Activated gamma-delta T cell treated with anti-CD3 and anti-CD28 coated beads, Interleukin-2, amount 50 U/mL, for 16 hours (primary cell): ENCODE measurements at places on chromosomes 2 and 18.

DNA sequence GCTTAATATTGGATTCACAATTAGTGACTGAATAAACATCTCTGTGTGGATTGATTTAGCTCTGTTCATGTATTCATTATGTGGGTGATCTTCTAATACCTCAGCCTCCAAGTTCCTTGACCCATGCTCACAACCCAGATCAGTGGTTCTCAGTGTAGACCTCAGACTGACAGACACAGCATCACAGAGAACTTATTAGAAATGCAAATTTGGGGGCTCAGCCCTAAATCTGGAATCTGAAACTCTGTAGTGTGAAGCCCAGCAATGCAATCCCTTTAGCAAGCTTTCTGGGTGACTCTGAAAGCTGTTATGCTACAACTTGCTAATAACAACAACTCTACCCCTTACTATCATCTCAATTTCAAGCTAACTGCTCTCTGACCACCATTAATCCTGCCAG lies 273.1 kb upstream of the FANCL start:
- DNase-seq = no peak

GRCh38 chr2:60358476-60358875 lies 195.0 kb downstream of the BCL11A start:
- no peak for DNase-seq

DNA sequence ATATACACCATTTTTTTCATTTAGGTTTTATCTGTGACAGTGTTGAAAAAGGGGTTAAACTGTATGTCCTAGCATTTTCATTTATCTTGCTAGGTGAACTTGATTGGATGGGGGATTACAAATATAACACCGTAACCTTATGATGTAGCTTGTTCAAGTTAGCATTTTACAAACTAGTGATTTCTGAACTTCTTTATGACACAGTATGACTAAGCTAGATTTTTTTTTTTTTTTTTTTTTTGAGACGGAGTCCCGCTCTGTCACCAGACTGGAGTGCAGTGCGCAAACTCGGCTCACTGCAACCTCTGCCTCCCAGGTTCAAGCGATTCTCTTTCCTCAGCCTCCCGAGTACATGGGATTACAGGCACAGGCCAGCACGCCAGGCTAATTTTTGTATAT lies 47.1 kb downstream of the KCMF1 start:
- DNase-seq = no peak

DNA sequence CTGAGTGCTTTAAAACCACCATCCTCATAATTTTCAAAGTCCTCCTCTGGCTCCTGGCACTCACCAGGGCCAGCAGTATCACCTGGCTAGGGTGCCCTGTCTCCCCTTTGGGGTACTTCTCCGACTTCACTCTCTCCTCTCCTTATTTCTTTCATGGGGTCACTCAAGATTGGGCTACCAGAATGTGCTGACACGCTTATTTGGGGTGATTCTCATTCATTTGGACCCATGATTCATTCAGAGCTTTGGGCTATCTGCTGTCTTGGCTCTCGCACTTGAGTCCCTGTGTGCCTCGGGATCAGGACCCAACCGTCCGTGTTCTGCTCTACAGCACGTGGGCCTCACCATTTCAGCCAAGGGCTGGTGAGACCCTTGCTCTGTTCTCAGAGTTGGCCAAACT lies 70.1 kb upstream of the NEDD4L start:
- DNase-seq = no peak

DNA sequence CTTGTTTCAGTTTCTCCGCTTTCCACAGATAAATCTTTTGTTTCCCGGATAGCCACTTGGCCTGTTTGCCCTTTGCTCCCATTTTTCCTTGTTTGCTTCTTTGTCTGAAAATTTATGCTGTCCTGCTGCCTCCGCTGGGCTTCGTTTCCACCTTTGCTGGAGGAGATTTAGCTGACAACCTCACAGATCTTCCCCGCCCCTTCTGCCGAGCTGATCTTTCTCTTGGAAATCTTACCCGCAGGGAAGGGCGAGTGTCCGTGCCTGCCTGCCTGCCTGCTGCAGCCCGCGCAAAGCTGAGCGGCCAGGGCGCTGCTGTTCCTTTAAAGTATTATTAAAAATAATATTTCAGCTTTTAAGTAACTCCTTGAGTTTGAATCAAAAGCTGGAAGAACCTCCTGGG lies 1.4 kb upstream of the XRCC5 start:
- no peak for DNase-seq

DNA sequence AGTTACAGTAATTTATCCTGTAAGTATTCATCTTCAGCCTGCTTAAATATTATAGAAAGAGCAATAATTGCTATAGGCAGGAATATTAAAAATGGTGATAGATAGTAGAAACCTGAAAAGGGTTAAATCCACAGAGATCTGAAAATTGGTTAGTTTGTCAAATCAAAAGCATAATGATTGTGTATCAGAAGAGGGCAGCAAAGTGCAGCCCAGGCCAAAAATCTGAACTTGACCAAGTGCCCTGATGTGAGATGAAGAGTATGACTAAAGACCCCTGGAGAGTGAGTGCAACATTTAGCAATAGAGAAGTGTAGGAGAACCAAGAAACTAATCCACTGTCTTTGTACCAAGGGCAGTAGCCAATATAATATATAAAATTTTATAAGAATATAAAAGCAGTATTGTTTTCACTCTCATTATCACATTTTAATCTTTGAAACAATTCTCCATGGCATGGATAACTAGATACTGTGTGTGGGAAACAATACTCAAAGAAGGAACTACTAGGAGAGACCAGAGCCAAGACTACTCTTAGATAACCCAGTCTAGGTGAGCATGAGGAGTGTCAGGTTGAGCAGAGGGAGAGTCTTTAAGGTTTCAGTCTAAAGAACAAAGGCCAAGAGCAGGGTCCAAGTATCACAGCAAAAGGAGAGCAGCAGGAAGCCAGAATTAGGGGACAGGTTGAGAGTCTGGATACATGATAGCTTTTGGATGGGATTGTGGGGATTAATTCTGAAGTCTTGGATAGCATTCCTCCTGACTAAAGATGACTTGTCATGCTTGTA lies 148.7 kb downstream of the CALCRL start:
- DNase-seq = no peak

DNA sequence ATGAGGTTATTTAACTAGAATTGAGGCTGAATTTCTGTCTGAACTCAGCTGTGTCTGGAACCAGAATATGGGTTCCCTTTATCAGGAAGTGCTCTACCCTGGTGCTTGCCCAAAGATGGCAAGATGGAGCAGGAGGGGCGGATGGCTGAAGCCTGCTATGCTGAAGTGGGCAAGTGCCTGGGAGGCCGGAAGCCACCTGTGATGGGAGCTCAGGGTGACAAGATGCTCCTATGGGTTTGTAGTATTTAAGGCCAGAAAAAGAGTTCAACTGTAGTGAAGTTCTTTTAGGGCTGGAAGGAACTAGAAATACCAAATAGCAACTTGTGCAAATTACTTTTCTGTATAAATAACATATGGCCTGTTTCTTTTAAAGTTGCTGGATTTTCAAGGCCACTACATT lies 808.9 kb upstream of the RAB6C start:
- DNase-seq = no peak

DNA sequence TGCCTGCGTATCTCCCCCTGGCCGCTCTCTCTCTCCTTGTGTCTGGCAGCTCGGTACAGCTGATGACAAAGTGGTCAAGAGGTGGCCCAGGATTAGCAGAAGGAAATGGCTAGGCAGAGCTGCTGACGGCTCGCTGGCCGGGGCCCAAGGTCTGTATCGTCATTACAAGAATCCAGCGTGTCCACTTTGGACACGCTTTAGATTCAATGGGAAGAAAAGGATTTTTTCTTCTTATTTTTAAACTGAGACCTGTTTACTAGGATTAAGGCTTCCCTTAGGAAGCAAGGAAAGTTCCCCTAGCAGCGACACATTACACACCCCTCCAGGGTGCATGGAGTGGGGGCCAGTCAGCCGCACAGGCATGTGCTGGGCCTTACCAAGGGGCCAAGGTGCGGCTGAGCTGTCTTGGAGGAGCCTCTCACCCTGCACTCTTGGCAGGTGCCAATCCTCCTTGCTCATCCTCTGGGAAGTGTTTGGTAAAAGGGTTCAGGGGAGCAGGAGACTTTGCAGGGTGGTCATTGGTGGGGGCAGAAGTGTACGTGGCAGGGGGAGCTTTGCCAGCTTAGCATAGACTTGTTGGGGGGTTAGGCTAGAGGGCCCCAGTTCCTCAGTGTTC lies 76.8 kb downstream of the POLR1A start:
- no peak for DNase-seq

DNA sequence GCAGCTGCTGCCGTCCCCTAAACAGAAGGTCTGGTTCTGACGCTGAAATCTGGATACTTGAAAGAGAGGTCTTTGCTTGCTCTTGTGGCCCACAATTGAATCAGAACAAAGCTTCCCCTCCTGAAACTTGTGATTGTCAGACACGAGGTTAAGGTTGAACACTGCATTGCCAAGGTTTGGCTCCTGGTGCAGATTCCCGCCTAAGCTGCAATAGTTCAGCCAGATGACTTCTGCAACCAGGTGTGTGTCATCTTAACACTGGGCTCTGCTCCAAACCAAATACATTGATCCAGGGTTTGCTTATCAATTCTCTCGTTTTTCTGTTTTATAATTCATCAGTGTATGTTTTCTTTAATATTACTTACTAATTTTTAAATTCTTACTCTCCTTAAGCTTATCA lies 14.6 kb downstream of the GKN1 start:
- no peak for DNase-seq

- DNase-seq = no peak
Observed at GRCh38 chr2:119241205-119241532, 17.5 kb downstream of the STEAP3 start.

DNA sequence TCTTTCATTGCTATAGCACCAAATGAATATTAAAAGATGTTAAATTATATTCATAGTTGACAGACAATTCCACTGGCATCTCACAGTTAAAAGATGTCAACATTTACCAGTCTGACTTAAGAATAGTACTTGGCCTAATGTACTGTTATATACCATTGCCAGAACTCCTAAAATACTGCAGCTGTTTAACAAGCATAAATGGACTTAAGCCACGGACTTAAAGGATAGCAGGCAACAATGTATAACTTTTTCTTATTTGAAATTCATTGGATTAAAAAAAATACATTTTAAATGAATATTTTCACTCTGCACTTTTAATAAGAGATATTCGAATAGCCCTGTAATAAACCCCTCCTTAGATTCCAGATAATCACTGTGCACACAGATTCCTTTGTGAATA lies 3.8 kb downstream of the TCF4 start:
- no peak for DNase-seq

GRCh38 chr2:119481501-119482455 lies 42.5 kb downstream of the SCTR start:
- no peak for DNase-seq

DNA sequence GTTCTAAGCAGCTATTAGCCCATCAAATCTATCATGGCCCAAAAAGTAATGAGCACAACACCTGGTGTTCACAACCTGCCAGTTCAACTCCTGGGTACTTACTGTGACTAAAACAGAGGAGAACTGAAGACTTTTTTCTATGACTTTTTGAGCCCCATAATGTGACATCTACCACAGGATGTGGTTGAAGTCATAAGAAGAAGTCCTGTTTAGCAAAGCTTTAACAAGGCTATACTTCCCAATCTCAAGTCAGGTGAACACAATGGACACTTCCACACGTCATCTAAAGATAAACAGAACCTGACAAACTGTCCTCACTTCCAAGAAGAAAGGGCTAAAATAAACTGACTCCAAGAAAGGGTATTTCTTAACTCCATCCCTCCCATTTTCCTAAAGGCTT lies 138.8 kb downstream of the ATAD2B start:
- DNase-seq = no peak

DNA sequence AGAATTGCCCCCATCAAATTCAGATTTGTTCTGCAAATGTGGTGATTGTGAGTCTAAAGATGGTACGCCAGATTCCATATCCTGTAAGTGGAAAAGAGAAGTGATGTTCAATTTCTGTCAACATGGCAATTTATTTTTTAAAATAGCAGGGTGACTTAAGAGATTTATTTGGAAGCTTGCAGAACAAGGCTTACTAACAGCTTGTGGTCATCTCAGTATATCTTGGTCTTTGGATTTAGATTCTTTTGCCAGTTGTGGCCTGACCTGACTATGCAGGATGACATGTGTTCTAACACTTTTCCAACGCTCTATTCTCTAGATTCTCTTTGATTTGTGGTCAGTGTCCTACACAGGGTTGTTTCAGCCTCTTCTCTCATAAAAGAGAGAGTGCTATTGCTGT lies 74.4 kb downstream of the MAP3K20 start:
- DNase-seq = no peak

GRCh38 chr18:64882896-64883295 lies 734.0 kb upstream of the LINC00305 start:
- DNase-seq = no peak

GRCh38 chr2:69053416-69053965 lies 40.5 kb downstream of the ANTXR1 start:
- no peak for DNase-seq

GRCh38 chr18:30163573-30163972 lies 879.0 kb downstream of the DSC3 start:
- no peak for DNase-seq

GRCh38 chr18:63284827-63285733 lies 34.5 kb downstream of the BCL2 start:
- DNase-seq = no peak

- DNase-seq = no peak
Observed at GRCh38 chr18:2884706-2885285, 38.0 kb downstream of the EMILIN2 start.

DNA sequence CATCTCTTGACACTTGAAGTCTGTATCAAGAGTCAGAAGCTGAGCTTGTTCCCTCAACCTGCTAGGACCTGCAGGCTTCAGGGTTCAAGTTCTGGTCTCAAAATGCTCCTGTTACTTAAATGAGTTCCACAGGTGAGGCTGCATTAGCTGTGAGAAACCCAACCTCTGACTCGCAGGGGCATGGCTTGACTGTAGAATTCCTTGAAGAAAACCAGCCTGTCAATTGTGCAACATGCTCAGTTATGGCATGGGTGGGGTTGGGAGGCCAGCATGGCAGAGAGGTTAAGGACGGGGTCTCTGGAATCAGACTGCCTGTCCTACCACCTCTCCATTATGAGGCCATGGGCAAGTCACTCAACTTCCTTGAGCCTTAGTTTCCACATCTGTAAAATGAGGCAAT lies 235.8 kb downstream of the EN1 start:
- DNase-seq = no peak

GRCh38 chr2:216084547-216084946 lies 2.8 kb downstream of the TMEM169 start:
- no peak for DNase-seq
